H54 (cell line): ENCODE measurements at places on chromosomes 16 and 17.

GRCh38 chr17:80082403-80083135 lies 18.8 kb upstream of the GAA start:
- peak; percentile 74 for DNase-seq

DNA sequence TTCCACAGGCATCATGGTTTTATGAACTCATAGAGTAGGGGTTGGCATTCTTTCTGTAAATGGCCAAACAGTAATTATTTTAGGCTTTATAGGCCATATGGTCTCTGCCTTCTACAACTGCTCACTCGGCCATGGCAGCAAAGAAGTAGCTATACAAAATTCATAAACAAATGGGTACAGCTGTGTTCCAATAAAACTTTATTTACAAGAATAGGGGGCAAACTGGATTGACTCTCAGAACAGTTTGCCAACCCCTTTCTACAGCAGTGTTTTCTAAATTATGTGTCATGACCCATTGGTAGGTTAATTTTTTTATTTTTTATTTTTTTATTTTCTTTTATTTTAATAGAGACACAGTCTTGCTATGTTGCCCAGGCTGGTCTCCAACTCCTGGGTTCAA lies 20.4 kb downstream of the GOT2 start:
- no peak for DNase-seq

DNA sequence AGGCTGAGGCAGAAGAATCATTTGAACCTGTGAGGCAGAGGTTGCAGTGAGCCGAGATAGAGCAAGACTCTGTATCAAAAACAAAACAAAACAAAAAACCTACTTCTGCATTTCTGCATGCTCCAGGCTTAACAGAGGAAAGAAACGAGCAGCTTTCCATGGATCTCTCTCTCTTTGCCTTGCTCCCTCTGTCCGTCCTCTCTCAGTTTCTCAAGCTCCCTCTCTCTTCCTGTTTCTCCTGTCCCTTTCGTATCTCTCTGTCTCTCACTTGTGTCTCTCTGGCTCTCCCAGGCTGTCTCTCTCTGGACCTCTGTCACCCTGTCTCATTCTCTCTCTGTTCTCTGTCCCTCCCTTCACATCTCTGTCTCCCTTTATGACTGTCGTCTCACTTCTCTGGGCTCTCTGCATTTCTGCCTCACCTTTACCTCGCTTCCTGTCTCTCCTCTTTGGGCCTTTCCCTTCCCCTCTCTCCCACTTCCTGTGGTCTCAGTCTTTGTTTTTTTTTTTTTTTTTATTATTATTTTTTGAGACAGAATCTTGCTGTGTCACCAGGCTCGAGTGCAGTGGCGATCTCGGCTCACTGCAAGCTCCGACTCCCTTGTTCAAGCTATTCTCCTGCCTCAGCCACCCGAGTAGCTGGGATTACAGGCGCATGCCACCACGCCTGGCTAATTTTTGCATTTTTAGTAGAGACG lies 4.1 kb upstream of the PITPNA start:
- DNase-seq: no peak

GRCh38 chr17:15307710-15308111 lies 33.7 kb downstream of the TEKT3 start:
- DNase-seq: no peak

GRCh38 chr16:74709441-74709877 lies 8.8 kb upstream of the MLKL start:
- peak; percentile 59 for DNase-seq

DNA sequence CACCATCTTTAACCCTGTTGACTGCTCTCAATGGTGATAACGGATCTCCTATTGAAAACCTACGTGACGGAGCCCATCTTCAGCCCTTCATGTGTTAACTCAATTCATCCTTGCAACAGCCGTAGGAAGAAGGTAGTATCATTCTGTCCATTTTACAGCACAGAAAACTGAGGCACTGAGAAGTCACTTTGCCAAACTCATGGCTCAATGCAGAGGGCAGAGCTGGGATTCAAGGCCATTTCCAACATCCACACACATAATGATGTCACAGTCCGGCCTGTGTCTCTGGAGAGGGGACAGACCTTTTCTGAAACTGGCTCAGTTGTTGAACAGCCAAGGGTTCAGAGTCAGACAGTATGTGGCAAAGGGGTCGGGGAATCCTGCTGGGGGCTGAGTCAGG lies 52.6 kb upstream of the CMIP start:
- DNase-seq: no peak
